Cortex of kidney (tissue), 1 donor: ENCODE measurements at places on chromosomes 2 and 18.

DNA sequence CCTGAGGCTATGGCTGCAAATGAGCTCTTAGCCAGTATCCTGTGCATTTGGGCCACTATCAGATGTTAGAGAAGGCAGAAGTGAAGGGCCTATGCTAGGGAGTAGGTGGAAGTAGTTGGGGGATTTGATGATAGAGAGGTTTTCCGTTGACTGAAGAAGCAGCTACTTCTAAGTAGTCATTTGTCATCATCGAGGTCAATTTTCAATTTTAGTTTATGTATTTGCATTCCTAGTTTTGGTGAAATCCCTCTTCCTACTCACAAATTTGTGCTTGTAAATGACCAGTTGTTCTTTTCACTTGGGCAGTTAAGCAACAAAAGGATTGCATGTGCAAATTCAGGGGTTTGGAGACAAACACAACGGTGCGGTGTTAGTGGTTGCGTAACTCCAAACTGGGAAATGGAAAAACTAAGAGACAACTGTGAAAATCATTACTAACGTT is 48.5 kb upstream of the PELI1 start:
- no peak for DNase-seq

DNA sequence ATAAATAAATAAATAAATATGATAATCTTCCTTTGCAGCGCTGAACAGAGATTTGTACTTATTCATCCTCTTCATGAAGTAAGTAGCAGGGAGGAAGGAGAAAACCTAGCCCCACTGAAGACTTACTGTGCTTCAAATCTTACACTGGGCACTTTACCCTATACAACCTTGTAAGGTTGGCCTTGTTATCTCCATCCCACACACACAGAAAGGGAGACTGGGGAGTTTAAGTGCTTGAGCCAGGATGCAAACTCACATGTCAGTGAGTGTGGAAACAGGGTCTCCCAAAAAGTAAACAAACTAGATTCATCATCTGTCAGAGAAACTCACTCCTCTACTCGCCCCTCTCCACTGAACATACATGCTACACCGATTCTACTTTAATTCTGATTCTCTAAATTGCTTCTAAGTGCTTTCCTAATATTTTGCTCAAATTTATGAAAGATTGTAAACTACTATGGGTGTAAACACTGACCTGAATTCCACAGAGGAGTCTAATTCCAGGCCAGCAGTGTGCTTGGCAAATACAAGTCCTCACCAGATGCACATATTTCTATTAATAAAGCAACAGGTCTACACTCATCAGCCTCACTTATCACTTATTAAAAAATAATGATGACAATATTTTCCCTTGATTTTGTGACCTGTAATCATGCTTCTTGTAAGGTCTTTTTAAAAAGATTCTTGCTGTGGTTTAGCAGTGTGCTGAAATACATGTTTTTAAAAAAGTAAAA is 155.5 kb downstream of the TCF4 start:
- DNase-seq, result no peak

DNA sequence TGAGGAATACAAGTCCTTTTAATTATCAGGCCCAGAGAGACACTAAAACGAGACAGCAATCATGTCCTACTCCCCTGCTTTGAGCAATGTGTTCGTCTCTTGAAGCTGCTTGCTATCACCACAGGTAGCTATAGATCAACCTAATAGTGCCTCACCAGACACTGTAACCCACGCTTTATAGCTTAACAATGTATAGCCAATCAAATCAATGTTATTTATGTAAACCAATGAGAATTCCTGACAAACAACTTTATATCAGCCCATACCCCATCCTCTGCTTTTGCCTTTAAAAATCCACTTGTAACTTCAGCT is 26.1 kb downstream of the TMEM247 start:
- DNase-seq, result no peak

- DNase-seq, result no peak
Measured at GRCh38 chr2:100017633-100018032, 124.8 kb downstream of the AFF3 start.

GRCh38 chr2:45962177-45962921 is 310.9 kb downstream of the PRKCE start:
- no peak for DNase-seq

DNA sequence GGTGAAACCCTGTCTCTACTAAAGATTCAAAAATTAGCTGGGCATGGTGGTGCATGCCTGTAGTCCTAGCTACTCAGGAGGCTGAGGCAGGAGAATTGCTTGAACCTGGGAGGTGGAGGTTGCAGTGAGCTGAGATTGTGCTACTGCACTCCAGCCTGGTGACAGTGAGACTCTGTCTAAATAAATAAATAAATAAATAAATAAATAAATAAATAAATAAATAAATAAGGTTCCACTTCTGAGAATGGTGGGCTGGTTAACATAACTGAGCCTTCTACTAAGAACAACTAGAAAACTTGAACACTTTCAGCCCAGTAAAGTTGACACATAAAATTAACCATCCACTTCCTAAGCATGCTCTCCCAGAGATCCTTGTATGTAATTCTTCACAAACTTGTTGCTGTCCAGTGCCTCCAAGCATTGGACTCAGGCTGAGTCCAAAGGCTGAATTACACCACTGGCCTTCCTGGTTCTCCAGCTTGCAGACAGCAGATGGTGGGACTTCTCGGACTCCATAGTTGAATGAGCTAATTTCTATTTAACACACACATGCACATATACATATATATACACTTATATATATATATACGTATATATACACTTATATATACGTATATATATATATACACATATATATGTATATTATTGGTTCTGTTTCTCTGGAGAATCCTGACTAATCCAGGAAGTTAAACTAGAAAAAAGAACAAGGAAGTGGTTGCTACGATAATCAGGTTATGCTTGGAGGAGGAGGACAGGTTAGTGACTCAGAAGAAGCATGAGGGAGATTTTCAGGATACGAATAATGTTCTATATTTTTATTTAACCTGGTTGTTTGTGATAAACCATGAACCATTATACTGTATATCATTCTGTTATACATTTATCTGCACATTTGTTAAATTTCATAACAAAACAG is 348.8 kb downstream of the METTL4 start:
- DNase-seq, result no peak

GRCh38 chr18:48994044-48994651 is 43.4 kb upstream of the SMAD7 start:
- DNase-seq, result no peak

DNA sequence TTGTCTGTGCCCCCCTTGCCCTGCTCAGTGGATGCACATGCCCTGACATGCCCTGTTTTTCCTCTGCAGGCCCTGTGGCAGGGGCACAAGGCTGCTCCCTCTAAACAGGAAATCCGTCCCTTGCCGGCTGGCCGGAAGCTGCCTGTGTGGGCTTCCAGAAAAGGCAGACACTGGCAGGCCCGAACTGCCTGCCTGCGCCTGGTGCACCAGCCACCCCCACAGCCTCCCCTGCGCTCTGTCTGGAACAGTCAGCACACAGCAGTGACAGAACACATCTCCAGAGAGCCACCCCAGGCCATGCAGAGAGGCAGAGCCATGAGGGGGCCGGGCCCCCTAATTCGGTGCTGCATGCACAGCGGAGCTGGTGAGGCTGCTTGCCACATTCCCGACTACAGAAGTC is 33.5 kb downstream of the LOXHD1 start:
- DNase-seq, result no peak

DNA sequence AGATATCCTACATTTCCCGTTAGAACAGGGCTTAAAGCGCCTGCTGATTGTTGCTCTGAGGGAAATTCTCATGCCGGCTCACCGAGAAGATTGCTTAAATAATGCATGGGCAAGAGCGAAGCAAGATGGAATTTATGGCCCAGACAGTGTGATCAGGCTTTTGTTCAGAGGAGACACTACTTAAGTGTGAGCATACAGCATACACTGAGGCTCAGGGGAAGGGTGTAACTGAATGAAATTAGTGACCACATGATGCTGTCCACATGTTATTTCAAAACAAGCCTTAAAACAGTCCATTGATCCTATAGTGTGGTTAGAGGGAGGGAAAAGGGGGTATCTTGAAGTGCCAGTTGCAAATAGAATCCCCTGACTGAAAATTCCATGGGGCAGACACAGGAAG is 125.5 kb downstream of the RAPGEF4 start:
- no peak for DNase-seq

GRCh38 chr18:22020127-22020866 is 149.1 kb upstream of the GATA6 start:
- no peak for DNase-seq

DNA sequence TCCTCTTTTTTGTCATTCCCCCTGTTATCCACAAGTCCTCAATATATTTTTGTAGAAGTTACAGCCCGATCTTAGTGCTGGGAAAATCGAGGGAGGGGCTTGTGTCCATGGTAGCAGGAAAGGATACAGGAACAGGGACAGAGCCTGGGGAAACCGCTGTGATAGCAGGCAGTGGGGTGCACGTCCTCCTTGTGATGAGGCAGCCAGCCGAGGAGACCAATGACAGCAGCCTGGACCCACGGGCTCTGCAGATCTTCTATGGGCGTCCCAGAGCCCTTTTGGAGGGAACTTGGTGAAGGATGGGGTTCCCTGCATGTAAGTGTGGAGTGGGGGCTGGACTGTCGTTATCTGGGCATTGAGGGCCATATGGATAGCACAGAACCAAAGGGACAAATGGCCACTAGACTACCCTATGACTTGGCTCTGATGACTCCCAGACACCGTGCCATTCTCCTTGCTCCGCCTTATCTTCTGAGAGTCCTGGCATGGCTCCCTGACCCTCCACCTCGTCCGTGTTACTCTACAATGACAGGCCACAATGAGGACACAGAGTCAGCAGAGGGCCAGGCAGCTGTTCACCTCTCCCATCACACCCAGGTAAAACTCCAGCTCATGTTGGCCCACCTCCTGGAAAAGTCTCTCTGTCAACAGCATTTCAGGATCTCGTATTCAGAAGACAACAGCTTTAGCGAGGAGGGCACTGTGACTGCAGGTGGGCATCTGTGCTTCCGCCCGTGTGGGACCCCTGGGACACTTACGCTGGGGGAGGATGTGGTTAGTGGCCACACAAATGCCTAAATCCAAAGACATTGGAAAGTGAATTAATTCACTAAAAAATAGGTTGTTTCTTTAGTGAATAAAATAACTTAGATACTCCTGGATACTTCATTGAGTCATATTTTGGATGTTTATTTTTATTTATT is 100.1 kb downstream of the VAPA start:
- no peak for DNase-seq

GRCh38 chr2:148067801-148068200 is 46.9 kb downstream of the MBD5 start:
- no peak for DNase-seq

- no peak for DNase-seq
Measured at GRCh38 chr18:79497638-79498081, 101.9 kb downstream of the NFATC1 start.

DNA sequence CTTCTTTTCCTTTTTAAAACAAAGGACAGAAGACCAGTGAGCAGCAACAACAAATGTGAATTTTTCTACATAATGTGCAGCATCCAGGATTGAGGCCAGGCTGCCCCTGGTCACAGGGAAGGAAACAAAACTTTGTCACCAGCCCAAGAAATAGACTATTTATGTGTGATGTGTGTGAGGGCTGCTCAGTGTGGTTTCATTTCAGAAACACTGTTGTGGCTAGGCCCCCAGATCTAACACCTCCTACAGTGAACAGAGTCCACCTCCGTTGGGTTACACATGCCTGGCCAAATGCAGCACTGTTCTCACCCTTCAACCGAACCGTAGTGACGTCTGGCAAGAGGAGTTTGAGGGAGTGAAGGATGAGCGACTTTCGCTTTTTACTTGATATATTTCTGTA is 146.3 kb upstream of the RIOK3 start:
- no peak for DNase-seq

DNA sequence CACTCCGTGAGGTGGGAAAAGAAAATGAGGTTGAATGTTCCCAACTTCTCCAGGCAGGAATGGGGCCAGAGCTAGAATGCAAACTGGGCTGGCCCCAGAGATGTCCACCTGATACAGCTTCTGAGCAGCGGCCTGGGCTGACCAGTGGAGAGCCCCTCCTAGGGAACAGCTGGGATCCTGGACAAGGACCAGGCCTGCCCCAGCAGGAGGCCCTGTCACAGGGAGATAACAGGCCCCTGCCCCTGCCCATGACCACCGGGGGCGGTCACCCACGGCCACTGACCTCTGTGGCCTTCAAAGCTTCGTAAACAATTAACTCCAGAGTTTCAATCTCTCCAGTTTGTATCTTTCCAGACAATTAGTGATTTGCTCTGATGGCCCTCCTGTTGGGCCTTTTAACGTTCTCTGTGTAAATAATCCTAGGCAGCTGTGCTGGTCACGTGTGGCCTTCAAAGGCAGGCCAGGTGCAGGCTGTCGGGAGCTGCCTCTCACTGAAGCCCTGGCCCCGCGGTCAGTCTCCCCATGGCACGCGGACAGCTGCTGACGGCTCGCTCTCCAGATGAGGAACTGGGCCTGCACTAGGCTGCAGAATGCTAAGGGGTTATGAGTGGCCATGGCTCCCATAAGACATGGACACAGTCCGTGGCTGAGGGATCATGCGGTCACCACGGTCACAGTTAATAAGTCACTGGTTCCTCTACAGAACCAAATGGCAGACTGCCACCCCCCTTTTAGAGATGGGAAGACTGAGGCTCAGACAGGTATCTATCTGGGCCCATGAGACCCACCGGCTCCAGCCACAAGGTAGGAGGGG is 9.2 kb downstream of the HS6ST1 start:
- DNase-seq, result no peak

DNA sequence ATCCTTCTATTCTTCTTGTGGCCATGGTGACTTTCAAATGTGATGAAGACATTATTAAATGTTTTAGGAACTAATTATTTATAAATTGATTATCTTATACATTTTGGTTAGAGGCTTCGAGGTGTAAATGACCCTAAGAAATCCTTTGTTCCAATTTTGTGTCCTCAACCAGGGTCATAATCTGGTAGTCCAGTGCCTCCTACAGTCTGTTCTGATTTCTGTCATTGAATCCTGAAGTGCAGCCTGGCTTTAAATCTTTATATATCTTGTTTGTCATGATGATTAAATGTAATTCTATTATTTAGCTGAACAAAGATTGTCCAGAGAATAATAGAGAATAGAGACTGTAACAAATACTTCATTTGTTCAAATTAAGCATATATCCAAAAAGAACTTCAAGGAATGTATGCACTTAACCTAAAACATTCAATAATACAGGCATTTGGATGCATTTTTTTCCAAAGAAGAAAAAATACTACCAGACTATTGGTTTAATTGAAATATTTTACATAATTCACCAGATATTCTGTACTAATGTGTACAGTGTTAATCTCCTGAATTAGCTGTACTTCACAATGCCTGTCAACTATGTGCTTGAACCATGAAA is 89.8 kb downstream of the PRPF40A start:
- no peak for DNase-seq

- DNase-seq, result no peak
Measured at GRCh38 chr2:143906850-143907249, 613.1 kb downstream of the ZEB2 start.

- no peak for DNase-seq
Measured at GRCh38 chr2:108215794-108216211, 24.0 kb upstream of the SULT1C3 start.

DNA sequence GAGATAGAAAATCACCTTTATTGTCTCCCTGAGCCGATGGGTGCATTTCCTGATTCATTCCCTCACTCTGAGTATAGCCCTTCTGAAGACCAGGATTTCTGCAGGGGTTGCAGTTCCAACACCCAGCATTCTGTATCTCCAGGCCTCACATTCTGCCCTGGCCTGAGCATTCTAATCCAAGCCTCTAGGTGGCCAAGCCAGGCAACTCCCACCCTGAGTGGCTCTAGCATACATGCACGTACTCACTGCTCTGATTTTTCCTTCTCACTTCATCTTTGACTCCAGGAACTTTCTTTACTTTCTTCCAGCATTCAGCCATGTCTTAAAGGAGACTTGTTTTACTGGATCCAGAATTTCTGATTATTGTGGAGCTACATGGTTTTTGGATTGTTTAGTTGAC is 100.7 kb upstream of the STK39 start:
- no peak for DNase-seq

- DNase-seq, result no peak
Measured at GRCh38 chr2:33267756-33268155, 208.7 kb upstream of the RASGRP3 start.
